ENCODE measurements at places on chromosomes 2 and 18.

DNA sequence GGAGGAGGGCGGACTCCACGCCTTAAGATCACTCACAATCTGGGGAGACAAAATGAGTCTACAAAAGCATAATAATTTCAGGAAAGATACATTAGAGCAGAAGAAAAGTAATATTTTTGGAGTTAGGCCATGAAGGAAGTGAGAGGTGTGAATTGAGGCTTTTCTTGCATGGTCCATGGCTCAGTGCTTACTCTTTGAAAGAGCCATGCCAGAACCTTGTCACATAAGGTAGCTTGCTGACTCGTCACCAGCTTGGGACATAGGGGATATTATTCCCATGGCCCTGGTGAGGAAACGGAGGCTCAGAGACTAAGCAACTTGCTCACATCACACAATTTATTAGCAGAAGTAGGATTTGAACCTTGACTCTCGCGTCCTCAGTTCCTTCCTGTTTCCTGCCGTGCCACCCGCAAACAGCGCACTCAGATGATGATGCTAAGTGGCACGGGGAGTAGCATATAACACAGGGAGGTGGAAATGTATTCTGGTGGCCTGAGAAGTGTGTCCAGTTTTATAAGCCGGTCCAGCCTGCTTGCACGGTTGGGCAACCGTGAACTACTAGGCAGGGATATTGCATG lies 312.2 kb upstream of the EPAS1 start:
- no peak for DNase-seq

- DNase-seq: no peak
Observed at GRCh38 chr18:62728254-62728653, 12.9 kb downstream of the PHLPP1 start.

DNA sequence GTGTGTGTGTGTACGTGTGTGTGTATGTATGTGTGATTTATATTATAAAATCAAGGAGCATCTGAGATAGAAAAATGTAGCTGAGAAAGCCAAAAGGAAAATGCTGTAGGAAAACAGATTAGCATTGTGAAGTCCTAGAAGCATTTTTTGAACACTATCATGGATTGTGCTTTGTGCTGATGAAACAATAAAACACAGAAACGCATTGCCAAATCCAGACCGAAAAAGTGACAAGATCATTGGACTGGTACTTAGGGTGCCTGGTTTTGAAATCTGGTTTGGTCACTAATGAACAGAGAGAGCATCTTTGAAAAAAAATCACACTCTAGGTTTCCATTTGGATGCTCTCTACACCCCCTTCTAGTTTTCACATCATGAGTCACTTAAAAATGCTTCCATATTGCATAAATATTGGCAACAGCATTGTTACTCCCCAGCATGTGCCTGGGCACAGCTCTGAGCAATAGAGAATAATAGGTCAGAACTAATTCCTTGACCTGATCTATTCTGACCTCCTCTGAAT lies 214.6 kb upstream of the LRRTM1 start:
- DNase-seq: no peak

GRCh38 chr2:130726614-130727180 lies 2.2 kb upstream of the GPR148 start:
- no peak for DNase-seq

- peak; percentile 32 for DNase-seq
Observed at GRCh38 chr2:39437522-39438296, 624 bp upstream of the MAP4K3 start.

- DNase-seq: no peak
Observed at GRCh38 chr2:18545384-18545783, 15.1 kb downstream of the RDH14 start.

- DNase-seq: no peak
Observed at GRCh38 chr2:9097239-9097638, 93.8 kb upstream of the MBOAT2 start.

DNA sequence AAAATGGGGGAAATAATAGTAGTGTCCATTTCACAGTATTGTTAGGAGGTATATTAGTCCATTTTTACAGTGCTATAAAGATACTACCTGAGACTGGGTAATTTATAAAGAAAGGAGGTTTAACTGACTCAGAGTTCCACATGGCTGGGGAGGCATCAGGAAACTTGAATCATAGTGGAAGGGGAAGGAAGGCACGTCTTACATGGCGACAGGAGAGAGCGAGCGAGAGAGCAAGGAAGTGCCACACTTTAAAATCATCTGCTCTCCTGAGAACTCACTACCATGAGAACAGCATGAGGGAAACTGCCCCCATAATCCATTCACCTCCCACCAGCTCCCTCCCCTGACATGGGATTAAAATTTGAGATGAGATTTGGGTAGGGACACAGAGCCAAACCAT lies 23.4 kb downstream of the MGAT5 start:
- no peak for DNase-seq

GRCh38 chr2:136110526-136110925 lies 7.4 kb downstream of the CXCR4 start:
- DNase-seq: no peak

DNA sequence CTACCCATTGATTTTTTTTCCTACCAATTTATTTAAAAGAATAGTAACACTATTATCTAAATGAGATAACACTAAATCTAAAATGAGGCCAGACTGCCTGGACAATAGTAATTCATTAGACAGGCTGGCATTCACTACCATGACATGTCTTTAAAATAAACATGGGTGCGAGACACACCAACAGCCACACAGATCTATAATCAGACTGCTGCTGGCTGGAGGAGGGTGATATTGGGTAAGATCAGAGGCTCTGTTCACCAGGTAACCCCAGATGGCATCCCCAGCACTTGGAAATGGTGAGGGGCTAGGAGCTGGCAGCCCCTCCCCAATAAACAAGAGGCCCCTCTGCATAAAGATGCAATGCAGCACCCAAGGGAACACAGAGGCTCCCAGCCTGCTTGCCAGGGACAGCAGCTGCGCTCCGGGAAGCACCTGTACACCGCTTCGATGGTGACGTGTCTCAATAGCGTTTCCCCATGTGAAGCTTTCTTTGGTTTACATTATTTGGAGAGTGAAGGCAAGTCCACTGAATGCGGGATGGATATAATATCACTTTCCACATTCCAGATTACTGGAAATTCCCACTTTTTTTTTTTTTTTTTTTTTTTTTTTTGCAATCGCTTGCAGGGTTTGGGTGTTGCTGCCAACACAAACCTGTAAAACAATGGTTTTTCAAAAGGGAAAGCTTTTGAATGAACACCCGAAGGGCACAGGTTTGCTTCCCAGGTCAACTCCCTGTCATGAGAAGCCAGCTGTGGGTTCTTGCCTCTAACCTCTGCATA lies 159.0 kb downstream of the ZNF516 start:
- DNase-seq: no peak

GRCh38 chr2:15241201-15241600 lies 319.9 kb downstream of the NBAS start:
- no peak for DNase-seq

GRCh38 chr2:45184606-45185005 lies 175.4 kb upstream of the SIX2 start:
- DNase-seq: no peak
